Left colon (tissue), 2 donors: ENCODE measurements at places on chromosomes 4 and X. TPM values are rescaled to one million over a fixed set of nuclear protein-coding genes. Genes with fewer than 3 reads are reported as not detected.

The MEPE gene
- not detected for total RNA-seq

The CSAG3 gene
- total RNA-seq: not detected

The MTM1 gene
- total RNA-seq: 51.8 TPM

The TCEAL3 gene
- total RNA-seq: 7.3 TPM

DNA sequence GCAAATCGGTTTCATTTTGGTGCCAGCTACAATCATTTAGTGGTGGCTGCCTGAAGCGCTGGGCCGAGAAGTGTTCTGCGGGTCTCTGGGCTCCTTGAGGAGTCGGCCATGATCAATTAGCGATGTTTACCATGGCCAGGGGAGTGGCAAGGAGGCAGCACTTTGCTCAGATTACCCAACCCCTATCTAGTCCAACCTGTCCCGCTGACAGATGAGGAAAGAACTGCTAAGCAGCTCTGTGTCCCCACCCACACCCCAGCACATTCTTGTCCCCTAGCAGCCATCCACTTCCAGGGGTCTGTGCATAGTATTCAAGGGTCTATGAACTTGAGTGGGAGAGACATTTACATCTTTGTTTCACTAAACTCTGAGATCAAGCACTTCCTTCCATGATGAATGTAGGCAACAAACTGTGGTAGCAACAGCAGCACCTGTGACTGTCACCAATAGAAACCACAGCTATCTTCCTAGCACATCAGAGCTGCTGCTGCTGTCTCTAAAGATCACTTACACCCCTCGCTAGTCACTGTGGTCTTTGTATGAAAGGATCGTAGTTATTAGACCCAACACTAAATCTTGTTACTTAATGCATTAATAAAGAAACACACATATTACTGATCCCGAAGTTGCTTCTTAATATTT is 331.6 kb downstream of the BCOR start:
- DNase-seq: no peak

- DNase-seq: no peak
These were observed 36.6 kb upstream of the PAQR3 start for GRCh38 chr4:78975865-78976264.

- no peak for DNase-seq
These were observed 12.8 kb upstream of the GUCY1B1 start for GRCh38 chr4:155745984-155746383.

GRCh38 chr4:62627141-62627540 is 1427.0 kb downstream of the ADGRL3 start:
- DNase-seq: no peak

- DNase-seq: peak; percentile 86
These were observed at the start of gene HPRT1 for GRCh38 chrX:134460005-134460861. Gene HPRT1, plus strand, starts transcription at chrX:134460165. Its CDS starts 147 bp downstream, at chrX:134460312.

GRCh38 chr4:142043509-142043908 is 407.1 kb downstream of the IL15 start:
- DNase-seq: no peak

DNA sequence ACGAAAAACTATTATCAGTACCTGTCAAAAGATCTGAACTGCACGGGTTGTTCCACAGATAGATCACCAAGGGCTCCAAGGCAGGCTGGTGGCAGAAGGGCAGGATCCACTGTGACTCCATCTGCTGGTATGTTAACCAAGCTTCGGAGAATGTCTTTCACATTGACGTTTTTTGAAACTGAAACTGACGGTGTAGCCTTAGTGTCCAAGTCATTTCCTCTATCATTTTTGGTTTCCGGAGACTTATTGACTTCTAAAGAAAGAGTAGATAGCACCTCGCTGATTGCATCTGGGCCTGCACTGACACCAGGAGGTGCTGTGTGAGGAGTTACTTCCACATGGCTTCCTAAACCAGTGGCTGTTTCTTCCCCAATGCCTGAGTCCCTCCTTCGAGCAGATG is 186.9 kb downstream of the LRBA start:
- DNase-seq: peak; percentile 12

GRCh38 chrX:7205037-7205577 is 57.2 kb upstream of the PUDP start:
- no peak for DNase-seq

GRCh38 chr4:14994242-14994641 is 8.0 kb upstream of the CPEB2 start:
- DNase-seq: no peak

DNA sequence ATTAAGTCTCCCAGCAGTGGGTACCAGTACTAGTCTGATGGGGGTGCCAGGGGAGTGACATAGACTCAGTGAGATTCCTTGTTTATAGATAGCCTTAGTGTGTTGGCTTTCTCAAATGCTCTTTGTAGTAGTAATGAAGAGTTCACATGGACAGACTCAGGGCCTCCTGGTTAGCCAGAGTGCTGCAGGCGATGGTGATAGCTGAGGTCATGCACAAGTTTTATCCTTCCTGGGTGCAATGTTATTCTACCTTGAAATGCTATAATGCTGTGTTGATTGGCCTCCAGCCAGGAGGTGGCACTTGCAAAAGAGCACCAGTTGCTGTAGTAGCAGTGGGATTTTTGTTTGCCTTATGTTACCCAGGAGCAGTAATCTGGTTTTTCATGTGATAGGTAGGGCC is 35.5 kb upstream of the ADH4 start:
- DNase-seq: peak; percentile 29

DNA sequence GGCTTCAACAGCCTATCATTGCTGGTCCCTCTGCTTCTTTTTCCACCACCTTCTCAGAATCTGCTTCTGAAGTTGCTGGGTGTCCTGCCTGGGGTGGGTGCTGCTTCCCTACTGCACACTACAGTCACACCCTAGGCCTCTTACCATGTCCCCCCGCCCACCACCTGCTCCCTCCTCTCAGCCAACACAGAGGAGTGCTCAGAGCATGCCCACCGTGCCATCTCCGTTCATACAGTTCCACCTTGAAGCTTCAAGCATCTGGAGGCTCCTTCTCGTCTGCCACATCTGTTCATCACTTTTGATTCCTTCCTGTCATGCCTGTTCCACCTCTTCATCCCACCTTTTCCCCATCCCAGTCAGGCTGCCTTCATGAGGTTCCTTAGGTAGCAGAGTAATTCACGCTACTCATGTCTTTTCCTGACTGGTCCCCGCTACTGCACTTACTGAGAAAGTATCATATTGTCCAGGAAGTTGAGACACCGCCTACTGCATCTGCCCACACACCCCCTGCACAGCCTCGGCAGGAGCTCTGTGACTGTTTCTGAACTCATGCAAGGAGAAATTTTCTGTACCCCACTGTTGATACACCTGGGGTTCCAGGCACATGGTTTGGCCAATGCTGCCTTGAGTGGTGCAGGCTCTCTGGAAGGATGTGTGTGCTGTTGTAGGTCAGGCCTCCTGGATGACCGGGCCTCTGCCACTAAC is 39.5 kb downstream of the HADH start:
- DNase-seq: no peak
